Amygdala (tissue), 56 donors: ENCODE measurements at places on chromosomes 1 and 21.

GRCh38 chr21:22192766-22193165 lies 1194.6 kb downstream of the NCAM2 start:
- no peak for DNase-seq

DNA sequence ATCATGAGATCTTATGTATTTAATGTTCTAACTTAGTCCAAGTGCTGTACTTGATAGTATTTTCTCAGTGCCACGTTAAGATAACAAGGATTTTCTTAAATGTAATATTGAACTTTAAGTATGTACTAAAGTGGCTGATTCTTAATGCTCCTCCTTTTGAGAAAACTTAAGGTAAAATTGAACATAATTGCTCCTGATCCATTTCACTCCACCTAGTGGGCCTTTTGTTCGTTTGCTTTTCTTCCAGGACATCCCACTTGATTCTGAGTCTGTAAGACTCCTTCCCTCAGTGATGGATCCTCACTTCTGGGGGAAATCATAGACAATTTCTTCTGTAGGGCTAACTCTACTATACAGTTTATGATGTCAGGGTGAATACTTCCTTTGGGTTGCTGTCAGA lies 173.1 kb downstream of the LMO4 start:
- DNase-seq = no peak

- no peak for DNase-seq
These were observed 131.3 kb downstream of the NTPCR start for GRCh38 chr1:233081735-233082134.

DNA sequence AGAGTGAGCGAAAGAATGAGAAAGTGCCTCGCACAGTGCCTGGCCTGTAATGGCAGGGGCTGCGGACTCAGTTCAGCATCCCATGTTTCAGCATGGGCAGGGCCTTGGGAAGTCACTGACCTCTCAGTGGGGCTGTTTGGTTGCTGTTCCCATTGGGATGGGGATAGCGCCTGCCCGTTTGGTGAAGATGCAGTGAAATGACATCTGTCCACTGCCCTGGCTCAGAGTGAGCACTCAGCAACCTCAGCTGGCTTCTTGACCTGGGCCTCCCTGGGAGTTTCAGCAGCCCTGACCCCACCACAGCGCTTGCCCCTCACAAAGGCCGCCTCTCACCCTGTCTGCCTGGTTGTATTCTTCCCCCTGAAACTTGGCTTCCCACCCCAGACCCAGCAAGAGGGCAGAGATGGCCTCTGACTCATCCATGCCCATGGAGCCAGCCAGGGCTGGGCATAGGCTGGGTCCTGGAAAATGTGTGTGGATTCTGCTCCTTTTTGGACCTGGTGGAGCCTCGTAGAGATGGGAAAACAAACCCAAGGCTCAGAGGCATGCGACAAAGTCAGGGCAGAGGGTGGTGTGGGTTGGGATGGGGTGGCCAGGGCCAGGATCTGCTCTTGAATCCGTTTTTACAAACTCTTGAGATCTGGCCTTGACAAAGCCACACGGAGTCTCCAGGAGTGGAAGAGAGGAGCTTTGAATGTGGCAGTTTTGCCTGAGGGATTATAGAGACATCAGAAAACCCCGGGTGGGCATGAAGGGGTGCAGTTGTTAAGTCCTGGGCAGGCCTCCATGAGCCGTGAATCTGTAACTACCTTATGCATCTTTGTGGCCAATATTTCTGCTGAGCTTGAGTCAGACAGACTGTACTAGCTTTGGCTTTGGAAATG lies 1.2 kb downstream of the XKR8 start:
- DNase-seq = no peak

GRCh38 chr1:100538913-100539835 lies 1.2 kb downstream of the GPR88 start:
- no peak for DNase-seq

DNA sequence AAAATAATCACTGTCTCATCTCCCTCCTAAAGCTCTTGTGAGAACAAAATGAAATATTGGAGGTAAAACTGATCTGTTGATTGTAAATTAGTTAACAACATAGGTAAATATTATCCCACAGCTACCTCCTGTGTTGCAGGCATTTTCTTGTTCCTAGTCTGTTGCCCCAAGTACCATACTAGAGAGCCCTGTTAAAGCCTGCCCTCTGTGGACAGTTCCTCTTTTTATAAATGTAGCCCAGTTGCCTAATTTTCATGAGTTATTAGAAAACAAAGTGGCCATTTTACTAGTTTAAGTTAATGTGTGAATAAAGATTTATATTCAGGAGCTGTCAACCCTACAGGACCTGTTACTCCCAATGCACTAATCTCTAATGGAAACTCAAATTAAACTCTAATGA lies 180.0 kb upstream of the KCND3 start:
- DNase-seq = no peak

DNA sequence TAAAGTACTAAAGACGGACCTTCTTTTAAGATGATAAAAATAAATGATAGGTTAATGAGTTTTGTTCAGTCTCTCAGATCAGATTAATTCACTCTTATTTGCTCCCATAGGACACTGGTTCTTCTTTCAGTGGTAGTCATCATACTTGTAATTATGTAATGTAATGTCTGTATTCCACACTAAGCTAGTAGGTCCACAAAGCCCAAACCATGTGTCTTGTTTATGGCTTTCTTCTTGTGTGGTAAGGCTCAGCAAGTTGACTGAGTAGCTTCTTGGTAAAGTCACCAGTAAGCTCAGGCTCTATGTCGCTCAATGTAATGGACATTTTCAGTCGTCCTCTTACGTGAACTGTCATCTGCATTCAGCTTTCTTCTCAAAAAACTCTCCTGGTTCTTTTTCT lies 2.5 kb downstream of the LYPLAL1 start:
- no peak for DNase-seq

- no peak for DNase-seq
These were observed 20.8 kb downstream of the ACADM start for GRCh38 chr1:75745276-75745675.
